ENCODE measurements at places on chromosomes 6 and 20. TPM values are rescaled to one million over a fixed set of nuclear protein-coding genes. Genes with fewer than 3 reads are reported as not detected.

DNA sequence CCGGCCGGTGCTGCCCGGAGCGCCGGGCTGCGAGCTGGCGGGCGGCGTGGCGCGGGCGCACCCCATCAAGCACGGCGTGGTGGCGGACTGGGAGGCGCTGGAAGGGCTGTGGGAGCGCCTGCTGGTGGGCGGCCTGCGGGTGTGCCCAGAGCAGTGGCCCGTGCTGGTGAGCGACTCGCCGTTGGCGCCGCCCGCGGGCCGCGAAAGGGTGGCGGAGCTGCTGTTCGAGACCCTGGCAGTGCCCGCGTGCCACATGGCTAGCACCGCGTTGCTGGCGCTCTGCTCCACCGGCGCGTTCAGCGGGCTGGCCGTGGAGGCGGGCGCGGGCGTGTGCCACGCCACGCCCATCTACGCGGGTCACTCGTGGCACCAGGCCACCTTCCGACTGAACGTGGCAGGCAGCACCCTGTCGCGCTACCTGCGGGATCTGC, 517 bp downstream of the ACTL10 start:
- H3K4me1 ChIP-seq = peaks cover 37% of the 10 kb centered on the region
- peak overlapping the region; percentile 71 for H3K27ac ChIP-seq
- peak; percentile 64 for DNase-seq

GRCh38 chr6:157117431-157118095, 205.8 kb downstream of the TMEM242 start:
- no peak for DNase-seq
- H3K27me3 ChIP-seq = no peaks in the 10 kb centered on the region
- peaks cover 14% of the 10 kb centered on the region for H3K36me3 ChIP-seq
- H3K4me3 ChIP-seq = no peak overlapping the region

GRCh38 chr20:20594171-20594530, 118.3 kb downstream of the RALGAPA2 start:
- no peak for DNase-seq
- H3K27me3 ChIP-seq = no peaks in the 10 kb centered on the region
- no peak overlapping the region for H3K27ac ChIP-seq
- no peaks in the 10 kb centered on the region for H3K4me1 ChIP-seq

- DNase-seq = no peak
- H3K27ac ChIP-seq = no peak overlapping the region
- H3K36me3 ChIP-seq = no peaks in the 10 kb centered on the region
- H3K27me3 ChIP-seq = peaks cover 3% of the 10 kb centered on the region
- H3K4me1 ChIP-seq = no peaks in the 10 kb centered on the region
Observed at GRCh38 chr6:166075925-166076324, 91.7 kb downstream of the TBXT start.

EYS gene
- total RNA-seq = not detected
